ENCODE measurements at places on chromosomes 3 and 15.

- no peaks in the 10 kb centered on the region for H3K27me3 ChIP-seq
- no peak overlapping the region for H3K27ac ChIP-seq
- no peak for DNase-seq
- no peaks in the 10 kb centered on the region for H3K36me3 ChIP-seq
These were observed 5.5 kb downstream of the TATDN2 start for GRCh38 chr3:10253731-10254130.

- H3K36me3 ChIP-seq, result no peaks in the 10 kb centered on the region
- H3K4me3 ChIP-seq, result no peak overlapping the region
- no peaks in the 10 kb centered on the region for H3K4me1 ChIP-seq
- no peak overlapping the region for H3K27ac ChIP-seq
These were observed 15.6 kb upstream of the SH3GL3 start for GRCh38 chr15:83431521-83431920.

DNA sequence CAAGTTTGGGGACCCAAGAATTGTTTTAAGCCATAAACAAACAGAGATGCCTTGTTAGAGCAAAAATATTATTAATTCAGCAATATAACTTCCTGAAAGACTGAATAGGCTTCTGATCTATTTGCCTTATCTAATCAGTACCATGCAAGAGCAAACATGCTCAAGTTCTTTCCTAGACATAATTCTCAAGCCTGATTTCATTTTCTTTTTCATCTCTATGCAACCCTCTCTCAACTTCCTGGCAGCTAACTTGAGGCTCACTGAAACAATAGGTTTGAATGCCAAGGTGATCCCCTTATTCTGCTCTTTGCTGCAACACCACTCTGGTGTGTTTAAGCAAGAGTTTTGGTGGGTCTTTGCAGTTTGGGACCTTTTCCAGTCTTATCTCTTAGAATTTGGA is 230.9 kb upstream of the CD96 start:
- no peaks in the 10 kb centered on the region for H3K27me3 ChIP-seq
- no peak overlapping the region for H3K4me3 ChIP-seq
- H3K36me3 ChIP-seq, result no peaks in the 10 kb centered on the region
- no peak overlapping the region for H3K27ac ChIP-seq
- DNase-seq, result no peak
- H3K4me1 ChIP-seq, result no peaks in the 10 kb centered on the region

- H3K36me3 ChIP-seq, result no peaks in the 10 kb centered on the region
- no peaks in the 10 kb centered on the region for H3K27me3 ChIP-seq
- no peak overlapping the region for H3K27ac ChIP-seq
- no peaks in the 10 kb centered on the region for H3K4me1 ChIP-seq
These were observed 1133.8 kb downstream of the TUSC7 start for GRCh38 chr3:117843356-117843755.

- H3K4me3 ChIP-seq, result no peak overlapping the region
- no peak for DNase-seq
- no peak overlapping the region for H3K27ac ChIP-seq
- no peaks in the 10 kb centered on the region for H3K27me3 ChIP-seq
These were observed 54.9 kb downstream of the KIF9 start for GRCh38 chr3:47227678-47228077.

DNA sequence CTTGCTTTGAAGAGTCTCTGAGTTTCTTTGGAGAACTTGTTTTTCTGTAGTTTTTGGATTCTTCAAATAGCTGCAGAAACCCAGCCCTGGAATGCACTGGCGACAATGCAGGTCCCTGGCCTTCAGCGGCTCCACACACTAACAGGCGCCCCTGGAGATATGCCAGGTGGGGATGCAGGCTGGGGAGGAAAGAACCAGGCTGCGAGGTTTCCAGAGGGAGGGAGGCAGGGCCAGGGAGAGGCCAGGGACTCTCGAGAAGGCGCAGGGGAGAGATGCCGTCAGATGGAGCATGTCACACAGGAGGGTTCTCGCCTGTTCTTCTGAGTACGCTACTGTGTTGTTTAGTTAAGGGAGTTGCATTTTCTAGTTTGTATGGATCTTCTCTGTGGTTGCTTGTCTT is 283.1 kb downstream of the GABRG3 start:
- H3K4me1 ChIP-seq, result no peaks in the 10 kb centered on the region
- no peak overlapping the region for H3K27ac ChIP-seq
- no peaks in the 10 kb centered on the region for H3K27me3 ChIP-seq

Data from endothelial cell of umbilical vein (primary cell).